ENCODE measurements at places on chromosomes 2 and 18.

DNA sequence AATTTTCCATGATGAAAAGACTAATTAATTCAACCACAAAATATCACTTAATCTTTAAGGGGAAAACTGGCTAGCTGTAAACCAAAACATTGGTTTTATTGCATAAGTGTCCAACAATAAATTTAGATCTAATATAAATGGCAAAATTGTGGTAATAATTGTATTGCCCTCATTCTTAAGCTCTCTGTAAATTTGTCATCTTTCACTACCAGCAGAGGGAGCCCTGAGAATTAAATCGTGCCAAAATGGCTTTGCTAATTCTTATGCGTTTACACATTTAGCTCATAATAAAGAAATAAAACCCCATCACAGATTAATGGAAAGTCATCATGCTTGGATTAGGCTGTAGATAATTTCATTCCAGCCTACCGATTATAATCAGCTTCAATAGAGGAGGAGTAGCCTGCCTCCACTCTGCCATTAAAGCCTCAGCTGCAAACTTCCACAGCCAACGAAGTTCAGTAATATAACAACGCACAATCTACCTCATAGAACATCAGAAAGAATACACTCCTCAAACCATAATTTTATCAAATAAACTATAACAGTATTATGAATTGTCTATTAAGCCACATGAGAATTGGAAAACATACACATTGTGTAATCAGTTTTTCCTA, 70.0 kb upstream of the ATP5MC3 start:
- DNase-seq: no peak

- DNase-seq: no peak
Measured at GRCh38 chr2:143355870-143356269, 226.7 kb downstream of the ARHGAP15 start.

- no peak for DNase-seq
Measured at GRCh38 chr2:226403369-226403768, 396.3 kb downstream of the IRS1 start.

DNA sequence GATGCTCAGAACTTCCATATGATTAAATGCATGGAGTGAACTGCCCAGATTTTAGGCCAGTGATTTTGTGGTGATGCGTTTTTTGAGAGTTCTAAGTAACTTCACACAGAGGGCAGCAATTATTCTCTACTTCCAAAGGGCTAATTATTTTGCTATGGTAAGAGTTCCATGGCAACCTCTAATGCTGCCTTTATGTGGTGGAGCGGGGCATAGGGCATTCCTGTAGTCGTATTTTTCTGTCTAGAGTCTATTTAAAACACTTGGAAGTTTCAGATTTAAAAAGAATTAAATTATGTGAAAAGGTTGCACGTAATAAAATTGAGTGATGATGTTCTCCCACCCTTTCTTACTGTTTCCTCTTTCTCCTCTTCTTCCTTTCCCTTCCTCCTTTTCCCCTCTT, 63.9 kb upstream of the EML6 start:
- no peak for DNase-seq

DNA sequence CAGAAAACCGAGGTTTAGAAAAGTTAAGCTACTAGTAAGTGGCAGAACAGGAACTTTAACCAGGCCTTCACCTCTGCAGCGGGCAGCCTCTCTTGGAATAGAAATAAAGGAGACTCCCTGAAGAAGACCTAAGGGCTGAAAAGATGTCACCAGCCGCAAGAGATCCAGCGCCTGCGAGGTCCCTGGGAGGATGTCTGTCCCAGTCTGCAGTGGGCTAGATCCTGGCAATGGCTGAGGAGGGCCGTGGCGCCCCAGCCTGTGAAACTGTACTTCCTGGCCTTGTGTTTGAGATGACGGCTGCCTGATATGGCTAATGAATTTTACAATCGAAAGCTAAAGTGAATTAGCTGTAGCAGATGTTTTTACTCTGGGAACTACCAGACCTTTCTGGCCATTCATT, 300.6 kb upstream of the SALL3 start:
- DNase-seq: no peak

DNA sequence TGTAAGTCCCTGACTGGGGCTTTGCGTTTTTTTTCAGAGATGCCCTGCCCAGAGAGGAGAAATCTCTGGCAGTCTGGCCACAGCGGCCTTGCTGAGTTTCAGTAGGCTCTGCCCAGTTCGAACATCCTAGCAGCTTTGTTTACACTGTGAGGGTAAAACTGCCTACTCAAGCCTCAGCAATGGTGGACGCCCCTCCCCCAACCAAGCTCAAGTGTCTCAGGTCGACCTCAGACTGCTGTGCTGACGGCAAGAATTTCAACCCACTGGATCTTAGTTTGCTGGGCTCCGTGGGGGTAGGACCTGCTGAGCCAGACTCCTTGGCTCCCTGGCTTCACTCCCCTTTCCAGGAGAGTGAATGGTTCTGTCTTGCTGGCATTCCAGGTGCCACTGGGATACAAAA, 31.7 kb downstream of the L3MBTL4 start:
- no peak for DNase-seq

- DNase-seq: no peak
Measured at GRCh38 chr2:63742580-63742976, 99.1 kb upstream of the UGP2 start.

DNA sequence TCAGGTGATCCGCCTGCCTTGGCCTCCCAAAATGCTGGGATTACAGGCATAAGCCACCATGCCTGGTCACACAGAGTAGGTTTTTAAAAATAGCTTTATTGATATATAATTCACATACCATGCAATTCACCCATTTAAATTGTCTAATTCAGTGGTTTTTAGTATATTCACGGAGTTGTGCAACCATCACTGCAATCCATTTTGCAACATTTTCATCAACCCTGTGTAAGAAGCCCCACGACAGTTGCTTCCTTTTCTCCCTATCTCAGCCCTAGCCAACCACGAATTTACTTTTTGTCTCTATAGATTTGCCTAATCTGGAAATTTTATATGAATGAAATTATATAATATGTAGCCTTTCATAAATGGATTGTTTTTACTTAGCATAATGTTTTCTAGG, 266.4 kb downstream of the NAPG start:
- DNase-seq: no peak

GRCh38 chr2:46143429-46144132, 153.6 kb upstream of the EPAS1 start:
- DNase-seq: peak; percentile 44

GRCh38 chr2:134174711-134175110, 79.2 kb upstream of the MGAT5 start:
- DNase-seq: no peak

GRCh38 chr2:112605926-112606325, 21.5 kb downstream of the CHCHD5 start:
- DNase-seq: no peak

GRCh38 chr2:191167766-191168165, 17.0 kb upstream of the STAT4 start:
- DNase-seq: no peak

DNA sequence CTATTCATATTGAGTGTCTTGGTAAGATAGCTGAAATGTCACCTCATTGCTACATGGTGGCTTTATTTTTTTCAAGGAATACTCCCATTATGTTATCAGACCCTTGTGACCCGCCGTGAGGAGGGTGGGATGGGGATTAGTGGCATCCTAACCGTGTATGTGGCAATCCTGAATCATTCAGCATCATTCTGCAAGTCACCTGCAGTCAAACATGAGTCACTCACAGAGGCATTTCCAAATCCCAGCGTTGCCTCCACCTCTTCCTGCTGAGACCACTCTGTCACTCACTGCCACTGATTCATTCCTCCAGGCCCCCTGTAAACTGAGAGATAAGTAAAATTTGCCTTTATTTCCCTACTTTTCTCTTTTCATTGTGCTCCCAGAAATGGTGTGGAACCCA, 307.4 kb upstream of the KLHL29 start:
- no peak for DNase-seq

DNA sequence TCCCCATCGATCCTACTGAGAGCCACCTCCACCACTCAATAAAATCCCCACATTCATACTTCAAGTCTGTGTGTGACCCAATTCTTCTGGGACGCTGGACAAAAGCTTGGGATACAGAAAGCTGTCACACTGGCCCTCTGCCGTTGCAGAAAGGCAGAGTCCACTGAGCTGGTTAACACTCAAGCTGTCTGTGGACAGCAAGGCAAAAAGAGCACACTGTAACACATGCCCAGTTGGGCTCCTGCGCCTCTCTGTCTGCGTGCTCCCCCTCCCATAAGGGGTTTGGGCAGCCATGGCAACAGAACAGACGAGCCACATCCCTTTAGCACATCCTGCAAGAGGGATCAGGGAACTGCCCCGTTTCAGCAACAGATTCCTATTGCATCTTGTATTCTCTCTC, 106.9 kb upstream of the RGPD4 start:
- DNase-seq: no peak

DNA sequence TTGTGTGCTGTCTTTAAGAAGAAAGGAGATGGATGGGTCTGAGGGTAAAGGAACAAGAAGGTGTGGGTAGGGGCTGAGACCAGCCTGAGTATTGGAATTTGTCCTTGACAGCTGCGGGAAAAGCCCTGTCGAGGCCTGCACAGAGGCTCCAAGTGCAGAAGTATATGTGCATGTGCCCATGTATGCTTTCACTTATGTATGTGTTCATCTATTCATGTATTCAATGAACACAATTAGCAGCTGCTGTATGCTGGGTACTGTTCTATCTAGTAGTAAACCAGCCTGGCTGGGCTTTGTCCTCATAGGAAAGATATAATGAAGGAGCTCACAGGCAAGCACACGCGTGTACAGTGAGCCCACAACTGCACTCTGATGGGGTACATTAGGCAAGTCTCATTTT, 181.4 kb downstream of the CALCRL start:
- DNase-seq: no peak

GRCh38 chr2:113842919-113843736, 46.8 kb upstream of the ACTR3 start:
- no peak for DNase-seq

- DNase-seq: no peak
Measured at GRCh38 chr2:185821467-185821866, 82.9 kb downstream of the FSIP2 start.

DNA sequence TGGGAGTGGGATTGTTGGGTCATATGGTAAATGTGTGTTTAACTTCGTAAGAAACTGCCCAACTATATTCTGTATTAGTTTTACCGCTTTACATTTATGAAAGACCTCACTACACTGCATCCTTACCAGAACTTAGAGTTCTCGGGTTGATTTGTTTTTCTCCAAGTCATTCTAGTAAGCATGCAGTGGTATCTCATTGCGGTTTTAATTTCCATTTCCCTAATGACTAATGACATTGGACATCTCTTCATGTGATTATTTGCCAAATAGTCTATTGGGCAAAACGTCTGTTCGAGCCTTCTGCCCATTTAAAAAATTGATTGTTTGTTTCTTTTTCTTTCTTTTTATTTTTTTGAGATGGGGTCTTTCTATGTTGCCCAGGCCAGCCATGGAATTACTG, 6.8 kb downstream of the FBLN7 start:
- DNase-seq: no peak

DNA sequence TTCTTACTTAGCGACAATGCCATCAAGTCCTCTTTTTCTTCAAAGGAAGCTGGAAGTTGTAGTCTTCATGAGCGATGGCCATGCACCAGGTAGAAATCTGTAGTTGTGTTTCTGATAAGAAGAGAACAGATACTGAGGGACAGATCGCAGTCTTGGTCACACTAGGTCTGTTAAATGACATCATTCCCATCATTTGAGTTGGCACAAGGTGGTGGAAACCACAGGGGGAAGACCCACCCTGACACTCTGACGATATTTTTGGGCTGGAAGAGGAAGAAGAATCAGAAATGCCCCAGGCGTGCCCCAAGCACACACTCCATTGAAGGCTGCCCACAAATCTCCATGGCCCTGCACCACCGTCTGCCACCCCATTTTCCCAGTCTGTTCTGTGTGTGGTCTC, 89.0 kb upstream of the BOD1L2 start:
- no peak for DNase-seq

Data from activated effector memory CD4-positive, alpha-beta T cell treated with anti-CD3 and anti-CD28 coated beads, Interleukin-2, amount 50 U/mL, for 16 hours (primary cell).